Natural killer cell treated with Interleukin-12 subunit alpha and Interleukin-12 subunit beta and Interleukin-15 and Interleukin-18, amount 100 ng/mL, for 72 hours (primary cell): ENCODE measurements at places on chromosomes 1 and 21.

GRCh38 chr1:183543619-183544204 lies 46.5 kb downstream of the NCF2 start:
- no peak overlapping the region for H3K27ac ChIP-seq
- peaks cover 13% of the 10 kb centered on the region for H3K4me1 ChIP-seq
- peaks cover 55% of the 10 kb centered on the region for H3K36me3 ChIP-seq

DNA sequence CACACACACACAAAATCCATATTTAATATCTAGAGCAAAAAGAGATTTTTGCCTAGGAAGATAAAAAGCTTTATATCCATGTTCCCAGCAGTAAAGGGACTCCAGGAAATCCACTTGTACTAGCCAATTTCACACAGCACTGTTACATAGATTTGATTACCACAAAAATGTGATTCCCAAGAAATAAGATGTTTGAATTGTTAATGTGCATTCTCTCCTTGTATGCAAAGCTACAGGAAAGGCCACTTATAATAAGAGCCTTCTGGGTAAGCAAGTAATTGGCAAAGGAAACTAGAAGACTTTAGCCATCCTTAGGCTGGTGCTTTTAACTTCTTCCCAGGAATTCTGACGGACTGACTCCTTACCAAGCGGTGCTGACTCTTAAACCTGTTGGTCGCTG lies 89.3 kb downstream of the LBR start:
- no peak overlapping the region for H3K4me3 ChIP-seq
- no peaks in the 10 kb centered on the region for H3K36me3 ChIP-seq
- H3K27me3 ChIP-seq: peaks cover 14% of the 10 kb centered on the region
- no peak overlapping the region for H3K27ac ChIP-seq
- DNase-seq: no peak

- DNase-seq: peak; percentile 61
- peak overlapping the region; percentile 75 for H3K4me3 ChIP-seq
- H3K27me3 ChIP-seq: no peaks in the 10 kb centered on the region
- peak overlapping the region; percentile 91 for H3K27ac ChIP-seq
- peaks cover 80% of the 10 kb centered on the region for H3K4me1 ChIP-seq
These were observed 52.8 kb downstream of the TENT5C start for GRCh38 chr1:117658676-117659075.

- no peaks in the 10 kb centered on the region for H3K36me3 ChIP-seq
- DNase-seq: no peak
- H3K4me1 ChIP-seq: no peaks in the 10 kb centered on the region
- no peak overlapping the region for H3K27ac ChIP-seq
These were observed 282.5 kb downstream of the RGS7 start for GRCh38 chr1:241074507-241074906.
